Left ventricle myocardium superior (tissue), 1 donor: ENCODE measurements at places on chromosomes 12 and 14. TPM values are rescaled to one million over a fixed set of nuclear protein-coding genes. Genes with fewer than 3 reads are reported as not detected.

- DNase-seq = no peak
Observed at GRCh38 chr12:44258246-44258645, 422.4 kb downstream of the TMEM117 start.

- DNase-seq = no peak
Observed at GRCh38 chr14:23327947-23328744, 6.9 kb downstream of the PABPN1 start.

DNA sequence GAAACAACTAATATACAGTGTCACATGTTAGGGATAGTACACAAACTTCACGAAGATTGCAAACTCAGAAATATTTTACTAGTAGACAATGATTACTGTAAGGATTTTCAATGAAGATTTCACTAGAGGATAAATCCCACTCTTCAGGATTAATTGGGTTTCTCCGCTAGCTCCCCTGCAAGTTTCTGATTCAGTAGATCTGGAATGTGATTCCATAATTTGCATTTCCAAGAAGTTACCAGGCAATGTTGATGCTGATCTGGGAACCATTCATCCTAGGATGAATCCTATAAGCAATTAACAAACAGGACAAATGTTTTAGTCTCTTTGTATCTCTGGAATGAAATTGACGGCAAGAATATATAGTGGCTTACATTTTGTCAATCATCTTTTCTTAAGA is 272.4 kb downstream of the ALX1 start:
- DNase-seq = no peak

GRCh38 chr12:114809097-114809496 is 125.1 kb upstream of the TBX3 start:
- DNase-seq = no peak

DNA sequence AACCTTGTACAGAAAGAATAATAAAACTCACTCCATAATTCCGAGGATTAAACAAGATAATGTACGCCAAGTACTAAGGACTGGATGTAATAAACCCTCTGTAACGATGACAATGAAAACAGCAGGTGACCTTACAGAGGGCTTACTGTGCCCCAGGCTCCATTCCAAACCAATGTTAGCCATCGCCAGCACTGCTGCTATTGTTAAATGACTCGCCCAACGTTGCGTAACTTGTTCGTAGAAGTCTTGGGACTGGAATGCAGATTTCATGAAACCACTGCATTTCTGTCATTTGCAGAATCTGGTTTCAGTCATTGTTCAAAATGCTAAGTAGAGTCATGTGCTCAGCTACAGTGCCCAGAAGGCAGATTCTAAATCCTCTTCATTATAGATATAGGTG is 728 bp upstream of the STON2 start:
- DNase-seq = no peak

DNA sequence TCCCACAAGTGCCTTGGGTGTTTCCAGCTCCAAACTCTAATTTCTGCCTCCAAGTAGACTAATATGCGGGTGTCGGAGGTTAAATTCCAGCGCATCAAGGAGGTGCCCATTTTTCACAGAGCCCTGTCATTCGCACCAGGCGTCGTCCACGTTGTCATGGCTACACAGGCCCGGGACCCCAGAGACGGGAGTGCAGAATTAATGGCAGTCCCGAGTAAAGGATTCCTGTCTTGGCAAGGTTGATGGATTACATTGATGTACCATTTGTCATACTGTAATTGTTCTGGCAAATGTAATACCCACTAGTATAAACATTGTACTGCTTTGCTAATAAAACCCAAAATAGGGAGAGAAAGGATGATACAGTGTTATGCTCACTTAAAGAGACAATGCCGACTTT is 222.9 kb upstream of the MYL2 start:
- DNase-seq = no peak

GRCh38 chr14:67018720-67019119 is 170.5 kb upstream of the GARIN2 start:
- DNase-seq = no peak

- DNase-seq = peak; percentile 86
Observed at GRCh38 chr12:47820631-47821345, 1.1 kb upstream of the HDAC7 start.

GRCh38 chr14:59123531-59123930 is 64.9 kb upstream of the DAAM1 start:
- DNase-seq = no peak

DNA sequence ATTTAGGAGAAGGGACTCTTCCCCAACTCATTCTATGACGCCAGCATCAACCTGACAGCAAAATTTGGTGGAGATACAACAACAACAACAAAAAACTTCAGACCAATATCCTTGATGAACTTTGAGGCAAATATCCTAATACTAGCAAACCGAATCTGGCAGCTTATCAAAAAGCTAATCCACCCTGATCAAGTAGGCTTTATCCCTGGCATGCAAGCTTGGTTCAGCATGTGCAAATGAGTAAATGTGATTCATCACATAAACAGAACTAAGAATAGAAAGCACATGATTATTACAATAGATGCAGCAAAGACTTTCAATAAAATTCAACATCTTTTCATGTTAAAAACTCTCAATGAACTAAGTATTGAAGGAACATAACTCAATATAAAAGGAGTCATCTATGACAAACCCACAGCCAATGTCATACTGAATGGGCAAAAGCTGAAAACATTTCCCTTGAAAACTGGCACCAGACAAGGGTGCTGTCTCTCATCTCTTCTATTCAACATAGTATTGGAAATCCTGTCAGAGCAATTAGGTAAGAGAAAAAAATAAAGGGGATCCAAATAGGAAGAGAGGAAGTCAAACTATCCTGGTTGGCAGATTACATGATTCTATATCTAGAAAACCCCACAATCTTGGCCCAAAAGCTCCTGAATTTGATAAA is 233.3 kb downstream of the CCDC59 start:
- no peak for DNase-seq

GRCh38 chr12:50621399-50622300 is 116.9 kb downstream of the DIP2B start:
- DNase-seq = no peak

GRCh38 chr12:110436231-110436630 is 13.9 kb downstream of the ARPC3 start:
- no peak for DNase-seq

- DNase-seq = no peak
Observed at GRCh38 chr14:23696701-23697239, 60.6 kb downstream of the DHRS2 start.

GRCh38 chr14:56585461-56586084 is 6.0 kb downstream of the TMEM260 start:
- DNase-seq = no peak

Gene TEX52
- not detected for total RNA-seq

Gene MOAP1
- total RNA-seq = 54.6 TPM

Gene STON2
- total RNA-seq = 9.3 TPM

Gene CLEC4D
- not detected for total RNA-seq

Gene ASCL1
- total RNA-seq = not detected
